Thoracic aorta (tissue), 2 donors: ENCODE measurements at places on chromosomes 13 and 19.

DNA sequence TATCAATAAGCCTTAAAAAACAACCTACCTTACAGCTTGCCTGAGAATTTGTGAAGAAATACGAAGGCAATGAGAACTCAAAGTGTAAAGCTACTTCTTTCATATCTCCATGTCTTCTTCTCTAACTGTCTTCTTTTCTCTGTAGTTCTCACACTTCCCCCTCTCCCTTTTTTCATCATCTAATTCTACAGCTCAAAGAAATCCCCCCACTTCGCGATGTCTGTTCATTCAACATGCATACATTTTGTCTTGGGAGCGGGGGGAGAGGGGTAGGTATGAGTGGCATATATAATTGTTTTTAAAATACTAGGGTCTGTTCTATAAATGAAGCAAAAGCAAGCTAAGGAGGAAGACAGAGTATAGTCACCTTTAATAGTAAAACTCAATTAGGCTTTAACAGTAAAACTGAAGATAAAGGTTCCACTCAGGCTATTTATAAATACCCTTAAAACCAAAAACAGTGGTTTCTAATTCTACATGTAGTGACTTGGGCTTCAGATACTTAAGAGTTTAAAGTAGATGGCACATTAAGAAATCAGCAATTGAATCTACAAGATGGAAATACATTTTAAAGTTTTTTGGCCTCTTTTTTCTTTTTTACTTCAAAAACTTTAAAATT is 106.9 kb downstream of the KLF12 start:
- DNase-seq, result no peak

DNA sequence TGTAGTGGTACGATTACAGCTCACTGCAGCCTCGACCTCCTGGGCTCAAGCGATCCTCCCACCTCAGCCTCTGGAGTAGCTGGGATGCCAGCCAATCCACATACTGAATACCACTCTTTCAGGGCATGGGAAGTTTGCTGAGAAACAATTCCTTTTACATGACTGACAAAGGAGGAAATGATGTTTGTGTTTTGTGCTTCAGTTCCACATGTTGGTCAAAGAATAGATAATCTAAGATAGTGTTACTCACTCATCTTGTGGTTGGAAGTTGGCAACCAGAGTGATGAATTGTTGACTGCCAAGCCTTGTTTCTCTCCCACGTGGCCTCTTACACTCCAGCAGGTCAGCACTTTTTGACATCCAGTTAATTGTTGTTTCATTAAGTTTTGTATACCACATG is 7.6 kb downstream of the MBD3L2B start:
- no peak for DNase-seq

DNA sequence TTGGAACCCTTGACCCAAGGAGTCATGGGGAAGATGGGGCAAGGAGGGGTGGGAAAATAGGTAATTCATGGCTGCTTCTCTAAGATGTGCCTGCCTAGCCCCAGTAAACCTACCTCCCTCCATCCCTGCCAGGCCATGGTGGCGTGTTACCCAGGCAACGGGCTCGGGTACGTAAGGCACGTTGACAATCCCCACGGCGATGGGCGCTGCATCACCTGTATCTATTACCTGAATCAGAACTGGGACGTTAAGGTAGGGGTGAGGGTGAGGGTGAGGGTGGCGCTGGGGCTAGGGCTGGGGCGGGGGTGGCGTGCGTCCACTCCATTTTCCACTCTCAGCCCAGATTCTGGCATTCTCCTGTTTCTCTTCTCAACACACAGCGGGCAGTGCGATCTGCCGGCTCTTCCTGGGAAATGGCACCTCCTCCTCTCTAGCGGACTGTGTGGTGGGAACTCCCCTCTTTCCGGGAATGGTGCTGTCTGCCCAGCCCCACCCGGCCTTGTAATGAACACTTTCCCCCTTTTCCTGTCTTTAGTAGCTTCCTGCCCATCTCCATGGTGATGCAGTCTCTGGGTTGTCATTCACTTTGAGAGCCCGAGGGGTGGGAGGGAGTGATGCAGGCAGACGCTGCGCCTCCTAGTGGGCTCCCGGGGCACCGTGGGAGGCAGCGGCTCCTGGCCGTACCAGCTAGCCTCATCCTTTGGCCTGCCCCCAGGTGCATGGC is 7.6 kb downstream of the EGLN2 start:
- DNase-seq, result peak; percentile 71

GRCh38 chr19:12350890-12351197 is 14.6 kb downstream of the ZNF442 start:
- DNase-seq, result no peak

DNA sequence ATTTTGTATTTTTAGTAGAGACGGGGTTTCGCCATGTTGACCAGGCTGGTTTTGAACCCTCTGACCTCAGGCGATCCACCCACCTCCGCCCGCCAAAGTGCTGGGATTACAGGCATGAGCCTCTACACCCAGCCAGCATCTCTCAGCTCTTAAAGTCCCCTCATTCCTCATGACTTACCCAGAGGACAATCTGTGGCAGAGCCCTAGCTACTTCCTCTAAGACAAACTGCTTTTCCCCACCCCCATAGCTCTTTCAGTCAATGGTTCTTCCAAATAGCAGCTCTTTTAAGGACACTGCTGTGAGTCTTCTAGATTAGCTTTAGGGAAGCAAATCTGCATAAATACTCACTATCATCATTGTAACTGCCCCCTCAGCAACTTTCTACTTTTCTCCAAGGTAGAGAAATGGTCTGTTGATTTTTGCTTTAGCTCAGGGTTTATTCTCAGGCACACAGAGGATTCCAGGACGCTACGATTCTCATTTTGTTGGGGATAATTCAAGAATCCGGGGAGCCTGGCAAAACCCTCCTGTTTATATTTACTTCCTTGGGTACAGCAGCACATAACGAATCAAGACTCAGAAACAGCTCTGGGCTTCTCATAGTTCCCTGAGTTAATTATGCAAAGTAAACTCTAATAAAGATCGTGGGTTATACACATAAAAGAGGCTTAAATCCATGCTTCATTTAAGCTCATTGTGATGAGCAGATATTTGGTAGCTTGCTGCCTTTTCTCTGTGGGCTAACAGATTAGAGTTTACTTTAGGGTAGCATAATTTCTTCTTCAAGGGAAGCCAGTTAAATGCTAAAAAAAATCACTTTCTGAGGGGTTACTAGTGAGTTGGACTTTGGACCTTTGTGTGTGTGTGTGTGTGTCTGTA is 357.4 kb downstream of the TDRD3 start:
- DNase-seq, result no peak

DNA sequence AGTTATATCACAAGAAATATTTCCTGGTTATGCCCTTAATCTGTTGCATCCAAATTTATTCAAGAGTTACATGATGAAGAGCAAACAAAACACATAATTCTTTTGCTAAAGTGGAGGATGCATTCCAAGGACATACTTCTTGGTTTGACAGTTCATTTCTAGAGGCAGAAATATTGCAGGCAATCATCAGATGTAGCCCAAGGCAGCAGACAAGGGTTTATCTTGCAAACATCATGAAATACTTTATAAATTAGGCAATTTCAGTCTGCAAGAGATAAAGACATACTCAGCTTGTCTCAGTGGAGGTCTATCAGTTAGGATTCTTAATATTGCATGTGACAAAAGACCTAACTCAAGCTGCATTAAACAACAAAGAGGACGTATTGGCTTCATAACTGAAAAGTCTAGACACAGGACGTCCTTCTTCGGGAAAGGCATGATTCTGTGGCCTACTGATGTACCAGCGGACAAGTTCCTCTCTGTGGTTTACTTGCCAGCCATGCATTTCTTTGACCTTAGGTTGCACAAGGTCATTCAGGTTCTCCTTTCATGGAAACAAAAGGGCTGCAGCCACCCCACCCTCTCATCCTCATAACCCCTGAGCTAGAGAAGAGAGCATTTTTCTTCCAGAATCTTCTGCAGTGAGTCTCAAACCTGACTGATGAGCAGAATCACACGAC is 204.1 kb downstream of the KATNAL1 start:
- no peak for DNase-seq

DNA sequence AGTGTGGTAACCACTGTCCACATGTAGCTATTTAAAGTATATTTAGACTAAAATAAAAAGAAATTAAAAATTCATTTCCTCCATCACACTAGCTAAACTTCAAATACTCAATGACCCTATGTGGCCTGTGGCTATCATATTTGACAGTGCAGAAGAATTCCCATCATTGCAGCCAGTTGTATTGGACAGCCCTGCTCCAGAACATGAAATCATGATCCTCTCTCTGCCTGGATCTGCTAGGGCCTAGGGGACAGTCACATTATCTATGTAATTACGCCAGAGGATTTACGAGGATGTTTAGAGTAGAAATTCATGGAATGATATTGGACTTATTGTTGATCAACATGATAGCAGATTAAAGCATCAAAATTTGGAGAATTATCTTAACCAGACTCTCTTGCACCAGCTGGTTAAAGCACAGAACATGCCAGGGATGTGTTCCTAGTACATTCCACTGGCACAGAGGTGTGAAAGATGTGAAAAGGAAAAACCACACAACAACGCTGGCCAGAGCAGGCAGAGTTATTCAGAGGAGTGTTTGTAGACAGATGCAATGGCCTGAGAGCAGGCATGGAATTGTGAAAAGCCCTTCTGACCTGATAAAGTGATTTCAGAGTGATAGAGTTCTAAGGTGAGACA is 108.9 kb upstream of the STARD13 start:
- DNase-seq, result no peak

- DNase-seq, result no peak
Measured at GRCh38 chr13:59038824-59039223, 1124.9 kb downstream of the DIAPH3 start.

GRCh38 chr13:85228692-85229091 is 570.5 kb downstream of the SLITRK6 start:
- DNase-seq, result no peak

DNA sequence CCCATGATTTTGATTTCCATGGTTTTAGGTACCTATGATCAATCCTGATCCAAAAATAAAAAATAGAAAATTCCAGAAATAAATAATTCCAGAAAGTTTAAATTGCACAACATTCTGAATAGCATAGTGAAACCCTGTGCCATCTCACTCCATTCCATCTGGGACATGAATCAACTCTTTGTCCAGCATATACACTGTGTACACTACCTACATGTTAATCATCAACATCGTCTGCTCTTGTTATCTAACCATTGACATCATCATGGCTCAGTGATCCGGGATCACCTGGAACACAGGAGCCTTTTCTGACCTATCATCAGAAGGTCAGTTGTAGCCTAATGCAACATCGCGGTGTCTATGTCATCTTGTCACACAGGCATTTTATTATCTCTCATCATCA is 75.6 kb downstream of the MYO16 start:
- no peak for DNase-seq

DNA sequence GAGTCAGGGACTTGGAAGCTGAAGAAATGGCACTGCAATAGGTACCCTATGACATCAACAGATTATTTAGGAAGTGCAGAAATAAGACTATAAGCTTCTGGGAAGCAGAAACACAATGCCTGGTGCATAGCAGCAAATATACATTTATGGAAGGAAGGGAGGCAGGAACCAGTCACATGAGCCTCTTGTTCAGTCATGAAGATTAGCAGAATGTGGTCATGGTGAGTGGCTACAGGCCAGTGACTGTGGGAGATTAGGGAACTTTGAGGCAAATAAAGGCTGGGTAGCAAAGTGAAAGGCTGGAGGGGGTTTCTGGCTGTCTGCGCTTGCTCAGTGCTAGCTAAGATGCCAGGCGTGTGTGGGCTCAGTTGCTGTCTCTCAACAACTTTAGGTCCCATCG is 96.3 kb downstream of the EPSTI1 start:
- DNase-seq, result no peak

GRCh38 chr19:35318679-35319448 is 10.1 kb upstream of the CD22 start:
- DNase-seq, result peak; percentile 13
